ENCODE measurements at places on chromosomes 13 and 19. TPM values are rescaled to one million over a fixed set of nuclear protein-coding genes. Genes with fewer than 3 reads are reported as not detected.
A peak's percentile ranks its signal among the peaks of the same experiment; 100 is the strongest.

- H3K36me3 ChIP-seq, result no peaks in the 10 kb centered on the region
- H3K27me3 ChIP-seq, result no peaks in the 10 kb centered on the region
- peak; percentile 36 for DNase-seq
- peaks cover 99% of the 10 kb centered on the region for H3K4me1 ChIP-seq
- peak overlapping the region; percentile 92 for H3K27ac ChIP-seq
These were observed 44.9 kb downstream of the LYL1 start for GRCh38 chr19:13057744-13058143.

- no peaks in the 10 kb centered on the region for H3K36me3 ChIP-seq
- H3K4me3 ChIP-seq, result peak overlapping the region; percentile 83
- H3K27ac ChIP-seq, result peak overlapping the region; percentile 76
- peak; percentile 83 for DNase-seq
- no peaks in the 10 kb centered on the region for H3K27me3 ChIP-seq
- H3K4me1 ChIP-seq, result peaks cover 19% of the 10 kb centered on the region
These were observed 10.3 kb downstream of the PDE4A start for GRCh38 chr19:10430505-10431253.

Gene ZIM2
- not detected for total RNA-seq

Gene COL5A3
- total RNA-seq, result 8.9 TPM

Gene PLIN4
- total RNA-seq, result 4.6 TPM
